ENCODE measurements at places on chromosomes 5 and 9. TPM values are rescaled to one million over a fixed set of nuclear protein-coding genes. Genes with fewer than 3 reads are reported as not detected.

Gene ARID3C
- not detected for total RNA-seq

Gene LHFPL2
- total RNA-seq = 15.3 TPM

Gene SAXO1
- not detected for total RNA-seq

Gene RHOBTB3
- total RNA-seq = 86.4 TPM

Gene STING1
- 17.0 TPM for total RNA-seq

Gene CCDC107
- 35.4 TPM for total RNA-seq

Gene SPINK13
- 0.58 TPM for total RNA-seq

Gene SH2D3C
- total RNA-seq = not detected

Gene GAS1
- 1.7 TPM for total RNA-seq

Gene TAF11L5
- total RNA-seq = not detected

Gene OGN
- total RNA-seq = not detected

Gene KCNMB1
- total RNA-seq = not detected

Gene RC3H2
- 26.1 TPM for total RNA-seq

Gene NDUFB6
- total RNA-seq = 80.8 TPM

Gene DMRT3
- total RNA-seq = 1.4 TPM

Gene SHROOM1
- total RNA-seq = 8.0 TPM

Gene NINJ1
- 58.9 TPM for total RNA-seq

Gene FAM221B
- total RNA-seq = not detected

Gene MACROH2A1
- total RNA-seq = 390 TPM
